ENCODE measurements at places on chromosomes 6 and 20. TPM values are rescaled to one million over a fixed set of nuclear protein-coding genes. Genes with fewer than 3 reads are reported as not detected.

Gene TRIM40
- total RNA-seq: not detected

Gene PRDM13
- not detected for total RNA-seq

Gene CD164
- total RNA-seq: 215 TPM

Gene PAX1
- total RNA-seq: not detected

Gene HINT3
- 15.2 TPM for total RNA-seq

Gene VWA7
- total RNA-seq: 3.3 TPM

Gene PSMA7
- 220 TPM for total RNA-seq

Gene GGTLC1
- not detected for total RNA-seq

Gene C20orf141
- total RNA-seq: not detected

Gene TTK
- total RNA-seq: 37.9 TPM

Gene GMPR
- total RNA-seq: not detected

Gene SLC25A27
- total RNA-seq: 1.1 TPM

Gene ESR1
- total RNA-seq: 0.07 TPM

Gene KHDRBS2
- total RNA-seq: not detected

Gene CLDN20
- total RNA-seq: not detected

Gene RUNX2
- 61.1 TPM for total RNA-seq

Gene SLC35D3
- not detected for total RNA-seq

Gene PROCR
- 1.7 TPM for total RNA-seq

Gene HDGFL1
- total RNA-seq: not detected

Gene ADGRB3
- not detected for total RNA-seq

Gene CLIC5
- 3.3 TPM for total RNA-seq

Gene WFDC5
- not detected for total RNA-seq

Gene EYA4
- not detected for total RNA-seq

Gene DDAH2
- 19.6 TPM for total RNA-seq

Gene RAD21L1
- 0.21 TPM for total RNA-seq

Gene MAN1A1
- total RNA-seq: 26.6 TPM

Gene EYA2
- 0.12 TPM for total RNA-seq

Gene SOBP
- total RNA-seq: 0.44 TPM

Gene NOX3
- total RNA-seq: not detected

Gene ADA
- 26.7 TPM for total RNA-seq

Gene PPP1R3G
- total RNA-seq: 0.05 TPM

Gene COX4I2
- total RNA-seq: not detected

Gene SPATA2
- total RNA-seq: 10.8 TPM

Gene ADGRG6
- total RNA-seq: 0.74 TPM

Gene LAMA2
- total RNA-seq: 0.05 TPM

Gene HACE1
- 22.5 TPM for total RNA-seq

Gene RPN2
- 145 TPM for total RNA-seq

Gene TPD52L1
- 0.56 TPM for total RNA-seq

Gene SYNCRIP
- total RNA-seq: 90.2 TPM

Gene PBOV1
- not detected for total RNA-seq

Gene CDSN
- not detected for total RNA-seq

Gene C20orf204
- 35.6 TPM for total RNA-seq

Gene RIMS4
- 0.07 TPM for total RNA-seq

Gene TSBP1
- not detected for total RNA-seq

Gene PCK1
- not detected for total RNA-seq

Gene ABCC10
- total RNA-seq: 32.8 TPM

Gene HTR1B
- not detected for total RNA-seq

Gene GJA10
- not detected for total RNA-seq

Gene ANKEF1
- total RNA-seq: 4.2 TPM

Gene RSPH9
- not detected for total RNA-seq

Gene COL9A3
- 0.46 TPM for total RNA-seq

Gene LEMD2
- total RNA-seq: 93.8 TPM
